Caki2 (cell line): ENCODE measurements at places on chromosomes 12 and 14.

DNA sequence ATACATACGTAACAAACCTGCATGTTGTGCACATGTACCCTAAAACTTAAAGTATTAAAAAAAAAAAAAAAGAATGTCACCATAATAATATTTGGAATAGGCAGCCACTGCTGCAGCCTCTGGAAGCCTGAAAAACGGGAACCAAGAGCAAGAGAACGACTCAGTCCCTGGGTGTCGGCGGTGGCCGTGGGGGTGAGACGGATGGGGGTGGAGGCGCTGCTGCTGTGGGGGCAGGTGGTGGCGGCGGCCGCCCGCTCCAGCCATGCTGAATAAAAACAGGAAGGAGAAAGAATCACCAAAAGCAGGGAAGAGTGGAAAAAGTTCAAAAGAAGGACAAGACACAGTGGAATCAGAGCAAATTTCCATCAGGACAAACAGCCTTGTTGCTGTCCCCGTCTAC, 46.9 kb downstream of the ZFYVE21 start:
- DNase-seq = no peak

DNA sequence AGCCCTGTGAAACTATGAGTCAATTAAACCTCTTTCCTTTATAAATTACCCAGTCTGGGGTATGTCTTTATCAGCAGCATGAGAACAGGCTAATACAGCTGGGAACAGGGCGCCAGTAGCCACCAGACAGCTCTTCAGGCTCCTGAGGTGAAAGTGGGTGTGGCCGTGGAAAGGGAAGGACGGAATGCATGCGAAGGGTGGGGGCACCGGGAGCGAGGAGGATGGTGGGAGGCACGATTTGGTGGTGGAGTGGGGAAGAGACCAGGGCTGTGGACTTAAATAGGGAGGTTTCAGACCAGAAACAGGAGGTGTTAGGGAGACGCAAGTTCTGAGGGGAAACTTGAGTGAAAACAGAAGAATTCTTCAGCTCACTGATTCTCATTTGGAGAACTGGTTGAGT, 44.1 kb upstream of the CHST11 start:
- no peak for DNase-seq

- no peak for DNase-seq
Measured at GRCh38 chr12:20024194-20024593, 344.1 kb upstream of the PDE3A start.

DNA sequence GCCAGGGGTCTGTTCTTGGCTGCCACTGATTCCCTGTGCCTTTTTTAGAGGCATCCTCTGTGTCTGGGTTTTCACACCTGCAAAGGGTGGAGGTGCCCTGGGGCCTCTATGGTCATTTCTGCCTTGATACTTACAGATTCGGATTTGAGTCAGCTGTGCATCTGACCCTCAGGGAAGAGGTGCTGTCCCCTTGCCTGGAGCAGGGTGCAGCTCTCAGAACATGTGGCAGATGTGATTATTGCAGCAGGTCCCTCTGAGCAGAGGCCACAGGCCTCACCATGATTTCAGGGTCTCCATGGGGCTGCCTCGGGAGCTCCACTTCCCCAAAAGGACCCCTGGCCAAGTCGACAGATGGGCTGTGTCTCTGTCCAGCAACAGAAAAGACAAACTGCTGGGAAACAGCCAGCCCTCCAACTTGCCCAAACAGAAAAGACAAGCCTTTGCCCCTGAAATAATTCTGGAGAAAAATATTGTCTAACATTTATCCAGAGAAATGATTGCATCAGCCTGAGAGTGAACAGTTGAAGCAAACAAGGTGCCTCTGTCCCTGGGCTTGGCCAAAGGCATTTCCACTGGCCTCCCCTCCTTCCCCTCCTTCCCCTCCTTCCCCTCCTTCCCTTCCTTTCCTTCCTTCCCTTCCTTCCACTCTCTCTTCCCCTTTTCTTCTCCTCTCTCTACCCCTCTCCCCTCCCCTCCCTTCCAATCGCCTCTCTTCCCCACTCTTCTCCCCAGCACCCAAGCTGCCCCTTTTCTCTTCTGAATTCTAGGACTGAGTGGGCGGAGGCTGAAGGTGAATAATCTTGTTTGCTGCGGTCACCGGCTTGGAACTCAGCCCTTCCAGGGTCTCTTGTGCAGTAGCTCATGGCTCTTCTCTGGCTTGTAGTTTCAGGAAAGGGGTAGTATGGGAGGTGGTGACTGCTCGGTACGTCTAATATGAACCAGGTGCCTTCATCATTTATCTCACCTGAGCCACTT, 676 bp downstream of the SERPINA3 start:
- DNase-seq = no peak

DNA sequence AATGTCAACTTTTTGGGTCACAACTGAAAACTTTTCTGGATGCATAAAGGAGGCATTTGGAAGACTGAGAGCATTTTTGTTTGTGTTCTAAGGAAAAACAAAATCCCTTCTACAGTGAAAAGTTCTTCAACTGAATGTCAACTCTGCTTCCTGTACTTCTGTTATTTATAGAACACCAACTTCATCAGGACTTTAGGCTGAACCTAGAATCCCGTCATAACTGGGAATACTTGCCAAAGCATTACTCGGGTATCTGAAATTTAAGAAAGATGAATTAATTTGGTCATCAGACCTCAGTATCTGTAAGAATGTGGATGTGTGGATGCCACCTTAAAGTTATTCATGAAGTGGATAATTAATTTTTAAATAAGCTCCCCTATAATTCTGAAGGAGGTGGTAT, 73.2 kb downstream of the FERMT2 start:
- no peak for DNase-seq

GRCh38 chr12:69252033-69252432, 12.7 kb downstream of the CPSF6 start:
- DNase-seq = peak; percentile 30
